ENCODE measurements at places on chromosomes 5 and 9.
A peak's percentile ranks its signal among the peaks of the same experiment; 100 is the strongest.

DNA sequence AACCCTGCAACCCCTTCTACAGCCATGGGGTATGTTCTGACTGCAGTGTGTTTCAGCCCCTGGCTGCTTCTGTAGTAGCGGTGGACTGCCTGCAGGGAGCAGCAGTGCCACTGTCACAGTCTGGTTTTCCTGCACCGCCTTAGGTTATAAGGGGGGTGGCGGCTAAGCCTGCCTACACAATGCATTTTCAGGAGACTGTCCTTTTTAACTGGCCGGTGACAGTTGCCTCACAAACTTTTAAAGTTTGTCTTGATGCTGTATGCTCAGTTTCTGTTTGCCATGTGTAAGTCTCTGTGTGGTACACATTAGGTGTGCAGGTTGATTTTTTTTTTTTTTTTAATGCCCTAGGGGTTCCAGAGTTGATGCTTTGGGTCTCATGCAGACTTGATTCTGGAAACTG, 53.0 kb downstream of the NUP214 start:
- DNase-seq, result peak; percentile 55

GRCh38 chr9:104944356-104944755, 16.4 kb upstream of the ABCA1 start:
- DNase-seq, result no peak

- DNase-seq, result no peak
Measured at GRCh38 chr9:86977205-86977835, 30.0 kb upstream of the GAS1 start.

DNA sequence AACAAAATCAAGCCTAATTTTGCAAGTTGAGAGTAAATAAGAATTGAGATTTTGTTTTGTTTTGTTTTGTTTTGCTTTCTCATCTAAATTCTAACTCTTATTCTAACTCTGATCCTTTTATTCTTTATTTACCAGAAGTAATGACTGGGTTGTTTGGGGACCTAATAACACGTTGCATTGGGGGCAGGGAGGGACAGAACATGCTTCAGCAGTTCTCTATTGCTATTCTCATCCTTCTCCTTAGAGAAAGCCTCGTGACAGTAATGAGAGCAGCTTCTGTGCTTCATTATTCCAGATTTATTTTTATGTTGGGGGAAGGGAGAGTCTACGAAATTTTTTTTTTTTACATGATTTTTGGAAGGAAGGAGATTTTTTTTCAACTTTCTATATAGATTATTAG, 21.1 kb downstream of the CPEB4 start:
- no peak for DNase-seq

- no peak for DNase-seq
Measured at GRCh38 chr9:87740209-87740608, 14.3 kb downstream of the CTSL start.

GRCh38 chr5:54403121-54403520, 52.4 kb upstream of the HSPB3 start:
- no peak for DNase-seq

DNA sequence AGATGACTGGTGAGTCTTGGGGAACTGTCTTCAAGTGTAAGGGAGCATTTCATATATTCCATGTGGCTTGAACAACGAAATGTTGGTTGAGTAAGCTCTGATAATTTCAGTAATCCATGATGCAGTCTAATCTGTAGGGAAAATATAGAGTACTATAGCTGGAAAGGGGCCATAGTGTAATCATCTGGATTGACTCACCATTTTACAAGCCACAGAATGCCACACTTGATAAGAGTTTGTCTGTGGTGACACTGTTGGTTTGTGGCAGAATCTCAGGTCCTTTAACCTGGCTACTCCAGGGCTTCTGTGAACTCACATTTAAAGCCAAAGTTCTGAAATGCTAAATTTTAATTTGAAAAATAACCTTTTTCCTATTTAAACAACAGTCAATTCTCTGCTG, 16.3 kb upstream of the MAML1 start:
- DNase-seq, result no peak

- no peak for DNase-seq
Measured at GRCh38 chr5:140322751-140323731, 20.1 kb upstream of the PFDN1 start.

GRCh38 chr5:137570070-137570469, 70.9 kb upstream of the SPOCK1 start:
- DNase-seq, result no peak

DNA sequence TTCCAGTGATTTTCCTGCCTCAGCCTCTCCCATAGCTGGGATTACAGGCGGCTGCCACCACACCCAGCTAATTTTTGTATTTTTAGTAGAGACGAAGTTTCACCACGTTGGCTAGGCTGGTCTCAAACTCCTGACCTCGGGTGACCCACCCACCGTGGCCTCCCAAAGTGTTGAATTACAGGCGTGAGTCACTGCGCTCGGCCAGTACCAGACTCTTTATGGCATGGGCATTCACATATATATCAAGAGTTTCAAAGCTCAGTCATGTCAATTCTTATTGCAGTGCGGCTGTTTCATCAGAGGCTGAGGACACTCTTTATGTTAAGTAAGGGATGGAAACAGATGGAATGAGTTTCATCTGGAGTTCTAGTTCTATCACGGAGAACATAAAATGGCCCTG, 315.2 kb upstream of the CDH6 start:
- DNase-seq, result no peak

- DNase-seq, result no peak
Measured at GRCh38 chr9:109012009-109012875, 1.1 kb downstream of the CTNNAL1 start.

- no peak for DNase-seq
Measured at GRCh38 chr5:5523066-5523505, 100.6 kb downstream of the ICE1 start.

DNA sequence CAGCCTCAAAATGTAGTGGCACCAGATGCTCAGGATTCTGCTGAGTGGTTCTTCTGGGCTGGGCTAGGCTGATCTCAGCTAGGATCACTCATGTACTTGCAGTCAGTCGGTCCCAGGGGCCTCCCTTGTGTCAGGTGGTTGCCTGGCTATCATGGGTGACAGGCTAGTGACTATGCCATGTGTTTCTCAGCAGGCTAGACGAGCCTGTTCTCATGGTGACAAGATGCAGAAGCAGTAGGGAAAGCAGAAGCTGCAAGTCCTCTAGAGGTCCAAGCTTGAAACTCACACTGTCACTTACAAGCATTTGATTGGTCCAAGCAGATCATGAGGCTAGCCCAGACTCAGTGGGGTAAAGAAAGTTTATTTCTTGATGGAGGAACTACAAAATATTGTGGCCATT, 15.2 kb upstream of the KCNMB1 start:
- DNase-seq, result no peak

DNA sequence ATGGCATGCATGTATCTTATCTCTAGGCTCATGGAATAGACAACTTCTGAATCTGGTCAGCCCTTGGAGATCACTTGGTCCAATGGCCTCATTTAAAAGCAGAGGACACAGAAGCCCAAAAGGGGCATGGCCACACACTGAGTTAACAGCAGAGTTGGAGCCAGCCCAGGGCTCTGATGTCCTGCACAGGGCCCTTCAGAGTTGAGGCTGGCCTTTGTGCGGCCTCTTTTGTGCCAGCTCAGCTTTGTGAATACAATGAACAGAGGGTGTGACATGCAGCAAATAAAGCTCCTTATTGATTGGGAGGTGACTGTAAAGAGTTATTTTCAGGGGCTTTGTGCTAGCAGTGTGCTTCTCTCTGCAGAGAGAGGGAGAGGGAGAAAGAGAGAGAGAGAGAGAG, 150.1 kb upstream of the STK32A start:
- no peak for DNase-seq

DNA sequence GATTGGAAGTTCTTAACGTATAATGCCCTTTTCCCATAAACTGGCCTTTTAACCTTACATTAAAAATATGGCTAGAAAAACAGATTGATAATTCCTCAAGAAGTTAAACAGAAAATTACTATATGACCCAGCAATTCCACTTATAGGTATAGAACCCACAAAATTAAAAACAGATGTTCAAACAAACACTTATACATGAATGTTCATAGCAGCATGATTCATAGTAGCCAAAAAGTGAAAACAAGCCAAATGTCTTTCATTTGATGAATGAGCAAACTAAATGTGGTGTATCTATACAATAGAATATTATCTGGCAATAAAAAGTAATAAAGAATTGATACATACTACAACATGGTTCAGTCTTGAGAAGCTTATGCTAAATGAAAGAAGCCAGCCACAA, 35.5 kb downstream of the POU5F2 start:
- DNase-seq, result no peak

- DNase-seq, result no peak
Measured at GRCh38 chr9:15416880-15417279, 5.8 kb upstream of the SNAPC3 start.

DNA sequence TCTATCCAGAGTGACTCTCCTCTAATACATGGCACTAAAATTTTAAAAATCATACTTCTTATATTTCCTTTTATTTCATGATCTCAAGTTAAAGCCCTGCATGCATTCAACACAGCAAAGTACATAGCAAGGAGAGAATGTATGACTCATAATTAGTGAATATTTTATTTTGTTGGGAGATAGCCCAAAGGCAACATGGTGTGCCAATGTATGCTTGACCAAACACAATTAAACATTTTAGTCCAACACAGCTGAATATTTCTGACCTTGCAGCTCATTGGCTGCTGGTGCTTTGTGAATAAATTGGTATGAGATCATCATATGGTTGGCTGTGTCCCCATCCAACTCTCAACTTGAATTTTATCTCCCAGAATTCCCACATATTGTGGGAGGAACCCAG, 103.5 kb downstream of the NPR3 start:
- DNase-seq, result no peak

- no peak for DNase-seq
Measured at GRCh38 chr9:3435732-3436131, 90.1 kb downstream of the RFX3 start.

DNA sequence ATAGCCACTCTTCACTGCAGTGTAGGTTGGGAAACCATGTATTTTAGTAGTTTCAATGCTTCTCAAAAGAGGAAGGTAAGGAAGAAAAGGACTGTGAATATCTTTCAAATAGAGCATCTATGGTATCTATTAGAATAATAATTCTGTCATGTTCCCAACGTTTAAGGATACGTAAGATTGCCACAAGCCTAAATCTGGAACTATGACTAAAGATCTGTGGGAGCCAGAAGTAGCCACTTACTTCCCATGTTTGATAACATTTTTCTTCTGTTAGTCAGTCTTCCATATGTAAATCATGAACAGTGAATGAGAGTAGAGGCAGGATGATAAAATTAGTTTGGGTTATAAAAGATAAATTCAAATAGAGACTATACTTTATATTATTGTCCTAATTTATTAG, 16.3 kb upstream of the MROH2B start:
- no peak for DNase-seq

GRCh38 chr5:146910239-146910638, 31.7 kb upstream of the PPP2R2B start:
- DNase-seq, result no peak

- DNase-seq, result no peak
Measured at GRCh38 chr5:42587096-42587723, 164.0 kb downstream of the GHR start.

GRCh38 chr5:72624641-72625236, 117.5 kb upstream of the ZNF366 start:
- DNase-seq, result no peak

DNA sequence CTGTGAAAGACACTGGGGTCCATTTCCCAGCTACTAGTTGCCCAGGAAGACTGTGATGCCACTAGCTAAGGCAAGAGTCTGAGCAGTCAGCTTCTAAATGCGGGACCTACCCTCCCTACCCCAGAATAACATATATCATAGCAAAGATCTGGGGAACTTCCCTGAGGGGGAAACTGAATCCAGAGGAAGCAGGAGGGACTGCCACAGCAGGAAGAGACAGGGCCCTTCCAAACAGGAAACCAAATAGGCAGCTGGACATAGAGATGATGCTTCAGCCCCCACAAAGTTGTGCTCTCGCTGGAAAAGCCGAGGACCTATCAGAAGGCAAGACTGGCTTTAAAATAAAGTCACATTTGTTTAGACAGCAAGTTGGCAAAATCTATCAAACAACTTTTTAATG, 51.1 kb downstream of the KLHL3 start:
- DNase-seq, result no peak

GRCh38 chr9:93996863-93997262, 41.7 kb upstream of the BARX1 start:
- no peak for DNase-seq

DNA sequence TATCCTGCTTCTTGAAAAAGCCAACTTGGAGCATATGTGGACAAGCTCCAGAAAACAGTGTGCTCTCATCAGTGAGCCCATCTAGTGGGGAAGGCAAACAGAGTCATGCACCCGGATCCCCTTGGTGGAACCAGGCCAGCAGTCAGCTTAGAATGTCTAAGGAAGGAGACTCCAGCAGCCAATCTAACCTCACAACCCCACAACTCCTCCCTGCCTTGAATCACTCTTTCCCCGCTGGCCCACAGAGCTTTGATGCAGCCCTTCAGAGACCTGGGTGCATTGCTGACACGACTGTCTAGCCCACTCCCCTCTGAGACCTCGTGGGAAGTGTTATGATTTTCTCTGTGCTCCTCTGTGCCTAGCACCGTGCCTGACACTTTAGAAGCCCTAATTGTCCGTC, 623.7 kb downstream of the BNC2 start:
- no peak for DNase-seq

DNA sequence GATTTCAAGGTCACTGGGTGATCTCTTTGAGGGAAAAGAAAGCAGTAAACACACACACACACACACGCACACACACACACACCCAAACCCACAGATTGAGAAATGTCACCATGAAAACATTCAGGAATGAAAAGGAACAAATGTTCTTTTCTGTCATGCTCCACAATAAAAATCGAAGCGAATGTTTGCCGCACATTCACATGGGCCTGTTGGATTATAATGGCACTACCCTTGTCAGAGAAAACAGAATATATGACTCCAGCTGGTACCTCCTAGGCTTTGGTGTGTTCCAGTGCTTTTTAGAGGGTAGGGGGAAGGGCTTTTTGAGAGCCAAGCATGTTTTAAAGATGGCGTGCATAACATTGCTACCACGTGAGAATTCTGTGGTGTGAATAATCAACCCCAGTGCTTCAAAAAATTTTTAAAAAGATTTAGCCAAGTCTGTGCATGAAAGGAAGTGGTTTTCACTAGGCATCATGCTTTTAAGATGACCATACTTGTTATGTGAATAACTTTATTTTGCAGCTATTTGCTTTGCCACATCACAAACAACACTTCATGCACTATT, 120.8 kb upstream of the ZNF608 start:
- DNase-seq, result no peak

- DNase-seq, result no peak
Measured at GRCh38 chr5:177471610-177472356, 1.7 kb downstream of the DBN1 start.

GRCh38 chr5:137466889-137467288, 32.2 kb downstream of the SPOCK1 start:
- no peak for DNase-seq

- no peak for DNase-seq
Measured at GRCh38 chr5:143664623-143665022, 147.3 kb upstream of the HMHB1 start.

- DNase-seq, result no peak
Measured at GRCh38 chr9:92808726-92809451, 44.3 kb upstream of the BICD2 start.
